ENCODE measurements at places on chromosomes 16 and 17.
A peak's percentile ranks its signal among the peaks of the same experiment; 100 is the strongest.

- DNase-seq, result no peak
Observed at GRCh38 chr16:11392041-11392581, 46.9 kb downstream of the RMI2 start.

DNA sequence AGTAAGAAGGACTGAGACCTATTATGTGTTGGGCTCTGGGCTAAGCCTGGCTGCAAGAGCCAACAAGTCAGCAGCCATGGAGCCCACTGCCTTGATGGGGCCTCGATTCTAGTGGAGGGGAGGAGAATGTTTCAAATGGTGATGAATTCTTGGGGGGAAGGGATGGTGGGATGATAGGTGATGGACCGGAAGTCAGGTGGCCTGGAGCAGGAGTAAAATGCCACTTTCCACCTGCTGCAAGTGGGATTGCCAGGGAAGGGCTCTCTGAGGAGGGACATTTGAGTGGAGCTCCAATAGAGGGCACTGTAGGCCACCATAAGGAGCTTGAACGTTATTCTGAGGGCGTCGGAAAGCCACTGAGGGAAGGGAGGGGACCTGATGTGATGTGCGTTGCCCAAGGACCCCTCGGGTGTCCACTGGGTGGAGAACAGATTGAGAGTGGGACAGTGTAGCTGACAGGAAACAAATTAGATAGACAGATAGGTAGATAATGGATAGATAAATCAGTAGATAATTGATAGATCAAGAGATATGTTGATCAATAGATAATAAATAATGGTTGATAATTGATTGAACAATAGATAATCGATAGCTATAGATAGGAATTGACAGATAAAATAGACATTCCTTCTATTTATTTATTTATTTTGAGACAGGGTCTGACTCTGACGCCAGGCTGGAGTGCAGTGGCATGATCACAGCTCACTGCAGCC lies 18.2 kb upstream of the NXPH3 start:
- no peak for DNase-seq

DNA sequence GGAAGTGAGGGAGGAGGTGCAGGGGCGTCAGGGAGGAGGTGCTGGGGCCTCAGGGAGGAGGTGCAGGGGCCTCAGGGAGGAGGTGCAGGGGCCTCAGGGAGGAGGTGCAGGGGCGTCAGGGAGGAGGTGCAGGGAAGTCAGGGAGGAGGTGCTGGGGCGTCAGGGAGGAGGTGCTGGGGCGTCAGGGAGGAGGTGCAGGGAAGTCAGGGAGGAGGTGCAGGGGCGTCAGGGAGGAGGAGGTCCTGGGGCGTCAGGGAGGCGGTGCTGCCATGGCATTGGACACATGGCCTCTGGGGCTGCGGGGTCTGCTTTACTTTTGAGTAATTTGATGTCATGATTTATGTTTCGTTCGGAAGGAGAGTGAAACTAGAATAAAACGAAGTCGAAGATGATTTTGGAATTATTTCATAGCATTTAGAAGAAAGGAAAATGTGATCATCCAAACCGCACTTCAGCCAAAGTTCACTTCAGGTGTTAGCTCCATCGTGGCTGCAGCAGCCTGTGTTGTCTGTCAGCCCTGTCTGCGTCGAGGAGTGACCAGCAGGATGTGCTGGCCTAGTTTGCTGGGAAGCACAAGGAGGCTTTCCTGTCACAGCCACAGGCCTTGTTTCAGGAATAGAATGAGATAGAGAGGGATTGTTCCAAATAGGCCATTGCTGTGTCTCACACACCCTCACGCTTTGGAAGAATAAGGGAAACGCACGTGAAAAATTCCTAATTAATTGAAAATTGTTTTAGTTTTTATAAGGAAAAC lies 42.8 kb downstream of the RAB11FIP3 start:
- DNase-seq, result no peak

DNA sequence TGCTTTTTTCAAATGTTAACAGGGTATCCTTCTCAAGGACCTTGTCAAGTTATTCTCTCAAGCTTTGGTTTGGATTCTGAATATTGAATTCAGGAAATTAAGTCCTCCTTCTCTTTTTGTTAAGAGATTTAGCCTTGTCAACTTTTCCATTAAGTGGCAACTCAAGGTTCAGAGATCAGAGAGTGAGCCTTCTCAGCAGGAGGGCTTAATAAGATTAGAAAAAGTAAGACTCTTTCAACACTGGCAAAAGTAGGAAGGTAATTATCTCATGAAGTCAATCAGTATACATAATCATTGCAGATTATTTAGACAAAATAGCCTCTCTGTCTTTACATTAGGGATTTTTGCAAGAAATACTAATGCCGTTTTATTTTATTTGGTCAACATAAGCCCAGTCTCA lies 330.7 kb downstream of the KIF2B start:
- DNase-seq, result no peak

DNA sequence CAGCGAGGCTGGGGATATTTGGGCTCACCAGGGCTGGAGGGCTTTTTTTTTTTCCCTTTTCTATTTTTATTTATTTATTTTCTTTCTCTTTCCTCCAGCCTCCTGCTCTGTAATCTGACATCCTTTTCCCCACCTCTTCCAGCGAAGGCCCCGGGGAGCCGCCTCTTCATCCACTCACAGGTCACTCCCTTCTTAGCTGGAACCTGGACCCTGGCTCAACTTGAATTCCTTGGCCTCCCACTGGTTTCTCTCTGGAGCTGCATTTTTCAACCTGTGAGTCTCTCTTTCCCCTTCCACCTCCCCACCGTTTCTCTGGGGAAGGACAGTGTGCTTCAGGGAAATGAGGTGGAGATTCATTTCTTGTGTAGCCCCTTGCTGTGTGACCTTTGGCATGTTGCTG lies 82.0 kb downstream of the MRM1 start:
- no peak for DNase-seq

DNA sequence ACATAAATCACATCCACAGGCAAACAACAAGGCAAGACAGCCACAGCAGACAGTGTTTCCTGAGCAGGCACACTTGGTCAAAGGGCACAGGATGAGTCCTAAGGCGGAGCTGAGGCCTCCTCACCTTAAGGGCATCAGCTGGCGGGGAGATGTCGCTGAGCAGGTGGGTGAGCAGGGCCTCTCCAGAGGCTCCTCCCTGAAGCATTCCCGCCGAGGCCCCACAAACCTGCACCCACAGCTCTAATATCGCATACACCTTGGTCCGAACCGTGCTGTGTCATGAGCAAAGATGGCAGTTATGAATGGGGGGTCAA lies 29.3 kb downstream of the PELP1 start:
- DNase-seq, result no peak

DNA sequence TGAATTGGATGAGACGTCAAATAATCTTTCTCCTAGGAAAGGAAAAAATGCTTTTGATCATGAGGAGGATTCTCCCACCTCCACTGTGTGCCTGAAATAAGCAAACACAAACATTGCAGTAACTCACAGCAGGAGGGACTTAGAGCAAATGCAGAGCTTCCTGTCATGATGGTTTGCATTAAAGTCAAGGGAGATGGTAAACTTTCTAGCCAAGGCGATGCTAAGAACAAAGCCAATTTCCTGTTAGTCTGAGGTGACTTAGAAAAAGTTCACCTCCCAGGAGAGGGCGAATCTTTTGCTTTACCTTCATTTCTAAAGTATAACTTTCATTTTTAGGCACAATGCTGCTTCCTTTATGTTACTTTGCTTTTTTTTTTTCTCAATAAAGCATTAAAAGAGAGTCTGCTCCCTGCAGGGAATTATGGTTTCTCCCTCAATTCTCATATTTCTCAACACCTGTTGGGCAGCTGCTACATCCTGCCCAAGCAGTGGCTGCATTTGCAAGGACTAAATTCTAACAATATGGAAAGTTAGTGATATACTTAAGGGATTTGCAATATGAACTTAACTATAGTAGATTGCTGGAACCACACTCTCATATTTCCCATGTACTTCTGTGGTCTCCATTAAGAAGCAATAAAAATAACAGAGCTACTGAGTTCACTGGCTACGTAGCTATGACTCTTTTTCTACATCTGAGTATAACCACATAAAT lies 175.6 kb downstream of the PCTP start:
- DNase-seq, result no peak

DNA sequence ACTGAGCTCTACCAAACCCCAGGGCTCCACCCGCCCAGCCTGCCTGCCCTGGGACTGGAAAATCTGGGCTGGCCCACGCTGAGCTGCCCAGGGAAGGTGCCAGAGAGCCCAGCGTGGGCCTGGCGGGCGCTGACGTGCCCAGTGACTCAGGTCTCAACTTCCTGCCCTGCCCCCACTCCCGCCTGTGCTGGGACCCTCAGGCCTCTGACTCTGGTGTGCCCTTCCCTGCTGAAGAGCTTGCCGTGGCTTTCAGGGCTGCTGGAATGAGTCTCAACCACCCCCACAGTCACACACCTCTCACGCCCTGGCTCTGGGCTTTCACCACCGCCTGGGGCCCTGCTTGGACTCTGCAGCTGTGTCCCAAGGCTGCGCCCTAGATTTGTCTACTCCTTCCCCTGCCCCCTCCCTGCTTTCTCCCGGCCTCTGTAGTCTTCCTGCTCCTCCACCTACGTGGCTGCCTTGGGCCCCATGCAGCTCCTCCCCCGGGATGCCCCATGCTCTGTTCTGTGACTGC lies 10.4 kb downstream of the LLGL1 start:
- no peak for DNase-seq

DNA sequence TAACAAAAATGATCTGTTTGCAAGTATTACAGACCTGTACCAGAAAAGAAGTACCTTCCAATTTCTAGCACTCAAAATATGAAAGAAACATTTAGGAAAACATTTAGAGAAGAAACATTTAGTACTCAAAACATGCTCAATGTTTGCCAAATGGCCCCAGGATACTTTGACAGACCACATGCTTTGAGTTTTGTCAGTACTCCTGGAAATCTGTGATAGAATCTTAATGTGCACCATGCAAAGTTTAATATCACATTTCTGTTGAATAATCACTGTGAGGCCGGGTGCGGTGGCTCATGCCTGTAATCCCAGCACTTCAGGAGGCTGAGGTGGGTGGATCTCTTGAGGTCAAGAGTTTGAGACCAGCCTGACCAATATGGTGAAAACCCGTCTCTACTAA lies 8.5 kb upstream of the ZC3H7A start:
- no peak for DNase-seq

DNA sequence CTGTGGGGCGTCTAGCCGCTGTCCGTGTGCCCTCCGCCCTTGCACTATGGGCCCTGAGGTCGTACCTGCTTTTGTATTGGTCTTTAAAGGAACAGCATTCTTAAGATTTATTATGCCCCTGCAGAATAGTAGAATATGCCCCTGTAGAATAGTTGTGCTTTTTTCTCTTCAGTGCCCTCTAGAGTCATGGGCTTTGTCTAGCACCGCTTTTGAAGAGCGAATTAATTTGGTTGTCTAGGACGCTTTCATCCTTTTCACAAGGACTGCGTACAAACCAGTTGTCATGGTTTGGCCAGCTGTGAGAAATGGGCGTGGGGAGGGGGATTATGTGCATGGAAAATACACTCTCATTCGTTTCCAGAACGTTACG lies 621 bp downstream of the CEP95 start:
- DNase-seq, result peak; percentile 22

Data from GM19239 (cell line).